ENCODE measurements at places on chromosomes 5 and 9.

DNA sequence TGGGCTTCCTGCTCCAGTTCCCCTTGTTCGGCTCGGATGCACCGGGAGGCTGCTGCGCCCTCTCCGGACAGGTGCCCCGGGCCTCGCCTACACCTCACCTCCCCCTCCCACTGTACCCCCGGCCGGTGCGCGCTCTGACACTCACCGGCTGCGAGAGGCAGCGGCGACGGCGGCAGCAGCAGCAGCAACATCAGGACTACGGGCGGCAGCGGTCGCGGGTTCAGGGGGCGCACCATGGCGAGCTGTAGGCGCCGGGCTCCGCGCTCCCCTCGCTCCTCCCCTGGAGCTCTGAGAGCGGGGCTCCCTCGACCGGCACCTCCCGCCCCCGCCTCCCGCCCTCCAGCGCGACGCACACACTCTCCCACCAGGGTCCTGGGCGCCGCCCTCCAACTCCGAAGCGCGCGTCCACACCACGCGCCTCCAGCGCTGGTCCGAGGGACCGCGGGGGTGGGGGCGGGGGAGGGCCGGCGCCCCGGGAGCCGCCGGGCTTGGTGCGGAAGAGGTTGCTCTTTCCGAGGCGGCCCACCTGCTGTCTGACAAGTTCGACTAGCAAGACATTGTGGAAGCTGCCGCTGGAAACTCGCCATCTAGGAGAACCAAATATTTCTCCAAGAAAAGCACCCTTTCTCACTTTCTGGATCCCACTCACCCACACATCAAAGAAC is at the start of gene GFRA3:
Gene GFRA3 (minus strand): TSS at position 433 of the 665 bp plus-strand sequence. CDS start 197 bp downstream, at position 236.
- DNase-seq: peak; percentile 30

- no peak for DNase-seq
These were observed 75.4 kb downstream of the DOCK2 start for GRCh38 chr5:169712428-169712827.

- no peak for DNase-seq
These were observed 516.1 kb downstream of the ANXA1 start for GRCh38 chr9:73667749-73668148.

GRCh38 chr5:172085738-172086137 is 79.3 kb upstream of the FBXW11 start:
- no peak for DNase-seq

- DNase-seq: no peak
These were observed 144.4 kb downstream of the NSG2 start for GRCh38 chr5:174189654-174190541.

GRCh38 chr5:99315413-99316183 is 386.8 kb upstream of the CHD1 start:
- DNase-seq: no peak

GRCh38 chr5:108636135-108636853 is 111.4 kb upstream of the FER start:
- no peak for DNase-seq

DNA sequence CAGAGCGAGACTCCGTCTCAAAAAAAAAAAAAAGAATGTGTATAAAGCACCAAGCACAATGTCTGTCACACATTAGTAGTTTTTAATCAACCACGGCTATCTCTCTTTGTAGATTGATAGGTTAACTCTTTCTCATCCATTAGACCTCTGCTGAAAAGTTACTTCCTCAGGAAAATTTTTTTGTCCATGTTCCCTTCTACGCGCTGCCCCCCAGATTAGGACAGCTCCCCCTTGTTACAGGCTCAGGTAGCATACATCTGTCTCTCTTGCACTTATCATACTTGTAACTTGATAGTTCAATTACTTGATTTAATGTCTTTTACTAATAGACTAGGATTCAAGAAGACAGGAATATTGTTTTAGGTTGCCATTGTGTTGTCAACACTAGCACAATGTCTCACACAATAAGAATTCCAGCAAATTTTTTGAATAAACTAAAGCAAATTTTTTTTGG is 1.5 kb downstream of the SPDL1 start:
- no peak for DNase-seq

- no peak for DNase-seq
These were observed 5.0 kb upstream of the GPRIN1 start for GRCh38 chr5:176614805-176615478.

GRCh38 chr5:92455011-92455410 is 1071.9 kb upstream of the ARRDC3 start:
- DNase-seq: no peak

- no peak for DNase-seq
These were observed 16.7 kb upstream of the LRRC70 start for GRCh38 chr5:62561896-62562295.

DNA sequence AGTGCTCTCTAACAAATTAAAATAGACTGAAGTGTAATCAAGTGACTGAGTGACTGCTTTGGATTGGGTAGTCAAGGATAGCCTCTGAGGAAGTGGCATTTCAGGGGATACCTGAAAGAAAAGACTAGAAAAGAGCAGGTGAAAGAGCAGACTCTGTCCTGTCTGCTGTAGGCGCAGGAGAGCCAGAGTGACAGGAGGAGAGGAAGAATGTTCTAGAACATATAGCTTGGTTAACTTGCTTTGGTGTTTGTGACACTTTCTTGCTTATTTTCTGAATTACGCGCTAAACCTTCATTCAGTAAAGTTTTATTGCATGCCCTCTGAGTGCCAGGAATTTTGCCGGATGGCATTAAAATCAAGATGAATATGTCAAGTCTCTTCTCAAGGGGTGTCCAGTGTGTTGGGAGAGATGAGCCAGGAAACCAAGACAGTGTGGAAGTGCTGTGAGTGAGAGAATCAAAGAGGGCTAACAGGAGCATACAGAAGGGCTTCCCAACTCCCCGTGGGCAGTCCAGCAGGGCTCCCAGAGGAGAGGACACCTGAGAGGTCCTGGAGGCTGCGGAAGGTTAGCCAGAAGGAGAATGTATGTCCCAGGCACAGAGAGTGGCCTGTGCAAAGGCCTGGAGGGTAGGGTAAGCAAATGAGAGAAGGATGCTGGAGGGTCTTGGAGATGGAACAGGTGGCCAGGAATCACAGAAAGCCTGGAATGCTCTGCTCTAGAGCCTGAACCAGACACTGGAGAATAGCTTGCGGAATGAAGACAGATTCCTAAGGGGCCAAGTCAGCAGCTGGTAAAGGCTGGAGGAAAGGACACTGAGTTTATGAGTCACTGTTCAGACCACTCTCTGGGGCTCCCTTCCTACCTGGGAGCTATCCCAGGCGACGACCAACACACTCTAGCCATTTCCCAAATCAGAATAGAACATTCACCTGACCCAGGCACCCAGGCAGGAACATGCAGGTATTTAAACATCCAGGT is 59.3 kb downstream of the SLC22A5 start:
- DNase-seq: peak; percentile 3

- DNase-seq: no peak
These were observed 678.3 kb upstream of the CHD1 start for GRCh38 chr5:99607124-99607523.

- no peak for DNase-seq
These were observed 25.7 kb downstream of the PCDHGC5 start for GRCh38 chr5:141514330-141515133.

DNA sequence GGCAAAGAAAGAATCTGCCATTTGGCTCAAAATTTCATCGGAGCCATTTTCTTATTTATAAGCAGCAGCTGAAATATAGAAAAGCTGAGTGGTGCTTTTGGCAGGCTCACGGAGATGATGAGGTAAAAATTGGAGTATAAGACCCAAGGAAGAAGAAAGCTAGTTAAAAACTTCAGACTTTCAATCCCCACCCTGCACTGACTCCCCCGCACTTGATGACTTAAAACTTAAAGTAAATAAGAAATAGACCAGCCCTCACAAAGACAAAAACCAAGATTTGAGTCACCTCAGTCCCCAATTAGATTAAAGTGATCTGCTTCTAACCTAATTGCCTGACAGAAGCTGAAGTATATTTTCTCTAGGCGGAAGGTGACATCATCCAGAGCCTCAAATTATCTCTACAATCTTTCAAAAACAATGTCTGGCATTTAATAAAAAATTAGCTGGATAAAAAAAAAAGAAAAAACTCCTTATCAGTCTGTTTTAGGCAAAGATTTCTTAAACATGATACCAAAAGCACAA is 124.0 kb upstream of the PJA2 start:
- no peak for DNase-seq

DNA sequence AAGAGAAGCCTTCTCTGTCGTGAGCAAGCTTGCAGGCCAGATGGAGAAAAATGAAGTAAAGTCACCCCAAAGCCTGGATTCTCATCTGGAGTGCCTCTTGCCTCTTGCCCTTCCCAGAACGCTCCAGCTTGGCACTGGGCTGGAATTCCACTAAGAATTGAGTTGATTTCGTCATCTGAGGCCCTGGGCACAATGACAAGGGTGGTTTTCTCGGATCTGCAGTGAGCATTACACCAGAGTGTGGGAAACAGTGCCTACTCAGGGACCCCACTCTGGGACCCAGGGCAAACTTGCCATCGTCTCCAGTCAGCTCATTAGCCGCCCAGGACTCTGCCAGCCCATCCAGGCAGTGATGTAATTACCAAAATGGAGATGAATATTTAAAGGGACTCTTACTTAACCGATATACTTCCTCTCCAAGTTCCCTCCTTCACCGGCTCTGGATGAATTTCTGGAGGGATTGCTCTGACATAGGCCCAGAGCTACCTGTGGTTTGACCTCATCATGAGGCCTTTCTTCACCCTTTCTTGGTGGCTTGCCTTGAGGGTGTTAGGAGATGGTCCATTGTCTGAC is 44.7 kb upstream of the LCP2 start:
- no peak for DNase-seq

DNA sequence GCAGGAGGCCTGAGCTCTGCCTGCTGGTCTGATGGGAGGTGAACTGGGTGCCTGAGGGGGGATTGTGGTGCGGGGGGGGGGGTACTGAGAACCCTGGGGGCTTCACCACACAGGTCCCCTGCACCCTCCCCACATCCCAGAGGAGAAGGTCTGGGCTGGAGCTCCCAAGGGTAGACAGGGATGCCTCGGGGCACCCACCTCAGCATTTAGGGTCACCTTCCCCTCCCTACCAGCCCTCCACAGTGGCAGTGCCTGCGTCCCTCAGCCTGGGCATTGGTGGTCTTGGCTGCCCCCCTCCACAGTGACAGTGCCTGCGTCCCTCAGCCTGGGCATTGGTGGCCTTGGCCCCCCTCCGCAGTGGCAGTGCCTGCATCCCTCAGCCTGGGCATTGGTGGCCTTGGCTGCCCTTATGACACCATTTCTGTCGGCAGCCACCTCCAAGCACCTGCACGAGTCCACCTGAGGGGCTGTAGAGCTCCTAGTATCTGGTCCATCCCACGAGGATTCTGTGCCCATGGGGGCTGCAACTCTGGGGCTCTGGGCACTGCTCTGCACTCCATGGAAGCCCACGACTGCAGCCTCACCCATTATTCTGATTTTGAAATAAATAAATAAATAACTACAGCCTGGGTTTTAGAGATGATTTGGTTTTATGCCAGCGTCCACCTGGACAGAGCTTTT is 21.5 kb downstream of the NKD2 start:
- no peak for DNase-seq

- no peak for DNase-seq
These were observed 9.8 kb downstream of the RNF183 start for GRCh38 chr9:113293285-113293878.

GRCh38 chr5:130138406-130139045 is 234.3 kb downstream of the CHSY3 start:
- DNase-seq: no peak

DNA sequence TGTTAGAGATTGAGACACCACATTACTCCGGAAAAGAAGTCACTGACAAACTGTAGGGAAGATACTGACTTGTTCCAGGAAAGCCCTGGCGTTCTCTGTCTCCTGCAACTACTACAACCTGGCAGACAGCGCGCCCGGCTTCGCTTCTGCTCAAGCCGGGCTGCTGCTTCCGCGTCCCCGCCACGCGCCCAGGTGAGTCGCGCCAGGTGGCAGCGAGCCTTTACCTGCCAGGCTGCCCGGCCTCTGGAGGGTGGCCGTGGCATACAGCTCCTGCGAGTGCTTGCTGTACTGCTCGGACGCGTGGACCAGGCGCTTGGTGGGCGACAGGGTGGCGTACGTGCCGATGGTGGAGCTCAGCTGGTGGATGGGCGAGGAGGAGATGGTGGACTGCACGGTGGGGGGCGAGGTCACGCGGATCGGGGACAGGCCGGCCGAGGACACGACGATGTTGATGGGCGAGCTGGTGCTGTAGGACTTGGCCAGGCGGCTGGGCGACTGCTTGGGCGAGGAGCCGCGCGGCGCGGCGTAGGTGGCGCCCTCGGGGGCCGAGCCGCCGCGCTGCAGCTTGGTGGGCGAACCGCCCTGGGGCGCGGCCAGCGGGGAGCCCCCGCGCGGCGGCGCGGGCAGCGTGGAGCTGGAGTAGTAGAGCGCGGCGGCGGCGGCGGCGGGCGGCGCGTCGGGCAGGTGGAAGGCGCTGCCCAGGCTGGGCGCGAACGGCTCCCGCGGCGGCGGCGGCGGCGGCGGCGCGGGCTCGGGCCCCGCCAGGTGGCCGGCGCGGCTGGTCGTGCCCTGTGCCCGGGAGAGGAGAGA is 519.6 kb downstream of the CTNND2 start:
- no peak for DNase-seq

DNA sequence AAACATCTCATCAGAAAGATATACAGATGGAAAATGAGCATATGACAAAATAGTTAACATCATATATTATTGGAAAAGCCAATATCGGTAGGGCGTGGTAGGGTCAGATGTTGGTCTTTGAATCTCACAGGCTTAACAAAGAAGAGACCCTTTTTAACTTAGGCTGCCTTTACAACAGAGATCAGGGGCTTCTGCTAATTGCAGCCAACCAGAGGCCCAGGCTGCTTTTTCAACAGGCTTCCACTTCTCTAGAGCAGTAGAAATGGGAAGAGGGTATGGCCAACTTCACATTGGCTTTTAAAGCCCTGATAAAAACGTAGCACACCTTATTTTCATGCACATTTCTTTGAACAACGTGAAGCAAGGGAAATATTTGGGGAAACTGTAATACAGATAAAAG is 764.3 kb upstream of the CTNND2 start:
- no peak for DNase-seq

DNA sequence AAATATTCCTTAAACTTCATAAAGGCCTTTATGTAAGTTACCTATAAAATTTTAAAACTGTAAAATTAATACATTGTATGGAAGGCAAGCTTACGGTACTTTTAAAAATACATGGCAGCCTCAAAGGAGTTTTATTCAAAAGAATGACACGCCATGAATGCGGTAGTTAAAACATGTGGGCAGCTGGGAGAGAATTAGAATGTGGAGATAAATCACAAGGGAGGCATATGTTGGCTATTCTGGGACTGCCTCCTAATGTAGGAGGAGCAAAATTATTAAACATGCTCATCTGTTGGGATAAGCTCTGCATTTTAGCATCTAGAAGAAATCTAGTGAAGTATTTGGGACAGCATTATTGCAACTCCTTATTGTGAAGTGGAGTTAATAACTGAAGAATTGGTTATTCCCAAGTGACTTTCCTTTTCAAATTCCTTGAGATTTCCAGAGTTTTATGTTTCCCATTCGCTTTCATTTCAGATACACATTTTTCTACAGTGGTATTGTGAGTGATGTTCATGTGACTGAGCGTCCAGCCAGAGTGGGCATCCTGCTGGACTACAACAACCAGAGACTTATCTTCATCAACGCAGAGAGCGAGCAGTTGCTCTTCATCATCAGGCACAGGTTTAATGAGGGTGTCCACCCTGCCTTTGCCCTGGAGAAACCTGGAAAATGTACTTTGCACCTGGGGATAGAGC is 109.4 kb downstream of the CMYA5 start:
- no peak for DNase-seq

- DNase-seq: no peak
These were observed 75.0 kb upstream of the SAP30L start for GRCh38 chr5:154370813-154371212.

- DNase-seq: peak; percentile 13
These were observed 34.9 kb upstream of the BASP1 start for GRCh38 chr5:17182494-17182893.

GRCh38 chr5:17177501-17178372 is 39.7 kb upstream of the BASP1 start:
- DNase-seq: no peak
